ENCODE measurements at places on chromosomes 6 and 20.

- DNase-seq, result no peak
Observed at GRCh38 chr6:170080828-170081371, 210.0 kb downstream of the DLL1 start.

DNA sequence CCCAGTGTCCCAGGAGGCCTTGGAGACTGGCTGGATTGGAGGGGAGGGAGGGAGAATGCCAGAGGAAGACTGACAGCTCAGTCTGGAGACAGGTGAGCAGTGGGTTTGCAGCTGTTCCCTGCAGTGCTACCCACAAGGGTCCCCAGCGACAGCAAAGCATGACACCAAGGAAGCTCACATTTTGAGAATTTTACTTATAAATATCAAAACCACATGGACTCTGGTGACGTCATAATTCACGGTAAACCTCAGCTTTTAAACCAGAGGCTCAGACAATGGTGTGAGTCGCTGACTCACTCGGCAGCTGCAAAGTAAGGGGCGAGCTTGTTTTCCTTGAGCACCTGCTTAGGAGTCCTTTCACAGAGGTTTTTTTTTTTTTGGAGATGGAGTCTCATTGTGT is 65.2 kb downstream of the THBS2 start:
- no peak for DNase-seq

- peak; percentile 91 for DNase-seq
Observed at GRCh38 chr6:100880853-100881706, at the start of gene ASCC3. Gene ASCC3 (minus strand): TSS chr6:100881329. CDS start chr6:100867997, 13,332 bp downstream.

- no peak for DNase-seq
Observed at GRCh38 chr6:52500238-52501129, 76.4 kb downstream of the TRAM2 start.

DNA sequence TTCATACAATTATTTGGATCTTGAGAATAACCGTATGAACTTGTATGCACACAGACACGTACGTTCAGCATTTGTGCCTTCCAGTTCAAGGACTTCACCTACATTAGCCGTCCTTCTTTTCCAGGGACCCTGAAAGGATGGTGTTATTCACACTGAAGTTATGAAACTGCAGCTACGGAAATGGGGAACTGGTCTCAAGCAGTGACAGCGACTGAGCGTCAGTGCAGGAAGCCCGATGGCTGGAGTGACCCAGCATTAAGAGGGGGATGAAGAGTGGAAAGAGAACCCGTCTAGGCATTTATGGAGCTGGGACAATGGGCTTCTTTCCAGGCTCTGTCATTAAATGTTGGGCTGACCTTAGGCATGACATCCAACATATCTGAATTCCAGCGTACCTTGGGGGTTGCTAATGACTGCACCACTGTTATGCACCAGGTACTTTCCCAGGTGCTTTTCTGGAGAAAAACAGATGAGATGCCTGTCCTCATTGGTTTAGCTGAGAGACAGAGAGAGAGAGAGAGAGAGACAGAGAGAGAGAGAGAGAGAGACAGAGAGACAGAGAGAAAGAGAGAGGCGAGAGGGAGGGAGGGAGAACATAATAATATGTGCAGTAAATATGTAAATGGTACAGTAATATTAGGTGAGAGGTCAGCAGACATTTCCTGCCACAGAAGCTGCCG is 204.7 kb upstream of the EXOC2 start:
- DNase-seq, result no peak

- DNase-seq, result no peak
Observed at GRCh38 chr6:22240025-22240424, 56.8 kb downstream of the PRL start.

DNA sequence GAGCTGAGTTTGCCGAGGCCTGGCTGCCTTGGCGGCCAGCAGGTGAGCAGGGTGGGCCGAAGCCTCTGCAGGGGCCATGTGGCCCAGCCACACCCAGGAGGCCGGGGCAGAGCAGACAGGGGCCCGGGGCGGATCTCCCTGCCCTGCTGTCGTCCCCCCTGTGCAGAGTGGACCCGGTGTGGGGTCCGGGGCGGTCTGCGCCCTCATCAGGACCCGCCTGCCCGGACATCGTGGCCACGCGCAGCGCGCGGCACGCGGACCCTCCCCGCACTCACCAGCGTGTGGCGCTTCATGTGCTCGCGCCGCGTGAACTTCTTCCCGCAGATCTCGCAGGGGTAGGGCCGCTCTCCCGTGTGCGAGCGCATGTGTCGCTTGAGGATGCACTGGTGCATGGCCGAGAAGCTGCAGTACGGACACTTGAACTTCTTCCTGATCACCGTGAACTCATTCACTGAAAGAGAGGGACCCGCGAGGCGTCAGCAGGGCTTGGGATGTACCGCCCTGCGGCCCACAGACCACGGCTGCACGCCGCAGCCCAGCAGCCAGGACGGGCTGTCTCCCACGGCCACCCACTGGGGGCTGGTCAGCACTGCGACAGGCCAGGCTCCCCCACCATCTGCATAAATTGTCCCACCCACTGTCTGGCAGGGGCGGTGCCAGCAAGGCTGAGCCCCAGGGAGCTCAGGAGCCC is 13.0 kb downstream of the SLC2A4RG start:
- no peak for DNase-seq

DNA sequence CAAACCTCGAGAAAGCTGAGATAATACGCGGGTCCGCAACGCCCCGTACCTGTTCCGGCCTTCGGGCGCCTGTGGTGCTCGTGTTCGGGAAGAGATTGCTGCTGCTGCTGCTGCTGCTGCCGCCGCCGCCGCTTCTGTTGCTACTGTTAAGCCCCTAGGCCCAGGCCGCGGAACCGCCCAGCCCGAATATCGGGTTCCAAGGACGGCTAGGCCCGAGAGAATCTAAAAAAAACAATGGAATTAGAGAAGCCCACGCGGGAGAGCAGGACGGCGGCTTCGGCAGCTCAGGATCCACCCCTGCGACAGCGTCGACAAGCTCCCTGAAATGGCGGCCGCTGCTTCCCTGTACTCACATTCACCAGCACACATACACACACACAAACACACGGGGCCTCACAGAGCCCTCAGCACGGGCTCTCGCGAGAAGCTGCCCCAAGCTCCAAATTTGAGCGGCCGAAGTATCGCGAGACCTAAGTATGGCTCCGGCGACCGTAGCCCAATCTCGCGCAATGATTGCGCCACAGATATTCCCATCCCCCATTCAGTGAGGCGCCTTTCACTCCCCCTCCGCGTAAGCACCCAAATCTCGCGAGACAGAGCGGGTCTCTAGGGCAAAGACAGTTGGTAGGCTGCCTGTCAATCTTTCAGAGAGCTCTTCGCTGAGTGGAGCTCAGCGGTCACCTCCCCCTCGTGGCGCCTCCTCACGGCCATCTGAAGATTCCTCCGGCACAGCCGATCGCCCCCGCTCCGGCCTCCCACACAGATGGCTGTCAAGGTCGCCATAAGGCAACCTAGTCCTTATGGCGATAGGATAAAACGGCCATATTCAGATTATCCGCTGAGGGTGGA is at the start of gene RBM39:
Gene RBM39 (minus strand): TSS at position 369 of the 849 bp plus-strand sequence. CDS start 1,386 bp downstream, outside the sequence.
- DNase-seq, result peak; percentile 95

DNA sequence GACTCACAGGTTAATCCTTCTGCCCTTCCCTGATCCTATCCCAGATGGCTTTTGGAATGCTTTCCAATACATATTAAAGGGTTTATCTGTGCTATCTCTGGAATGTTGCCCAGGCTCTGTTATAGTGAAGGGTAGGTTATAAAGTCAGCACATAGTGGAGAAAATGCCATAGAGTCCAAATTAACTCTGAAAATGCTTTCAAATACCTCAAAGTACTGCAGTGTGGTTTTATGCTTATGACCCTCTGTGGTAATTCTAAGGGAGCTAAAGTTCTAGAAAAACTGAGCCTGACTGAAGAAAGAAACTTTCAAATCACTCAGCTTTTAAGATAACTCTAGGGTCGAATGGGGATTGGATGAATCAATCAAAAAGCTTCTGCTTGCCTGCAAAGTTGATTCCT is 159.8 kb downstream of the PLCB1 start:
- no peak for DNase-seq

DNA sequence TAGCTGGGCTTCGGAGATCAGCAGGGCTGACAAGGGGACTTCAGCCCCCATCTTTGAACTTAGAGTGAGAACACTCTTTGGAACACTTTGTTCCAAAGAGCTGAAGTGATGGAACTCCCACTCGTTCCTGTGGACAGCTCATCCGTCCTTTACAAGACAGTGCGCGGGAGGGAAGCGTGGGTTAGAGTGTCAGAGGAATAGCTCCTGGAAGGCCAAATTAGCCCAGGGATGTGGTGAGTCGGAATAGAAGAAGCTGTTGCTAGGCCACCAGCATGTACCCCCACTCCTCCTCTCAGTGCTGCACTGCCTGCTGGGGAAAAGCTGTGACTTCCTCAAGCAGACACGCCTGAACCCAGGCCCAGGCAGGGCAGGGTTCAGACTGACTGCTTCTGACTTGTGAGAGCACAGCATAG is 1.7 kb downstream of the SDCBP2 start:
- no peak for DNase-seq

DNA sequence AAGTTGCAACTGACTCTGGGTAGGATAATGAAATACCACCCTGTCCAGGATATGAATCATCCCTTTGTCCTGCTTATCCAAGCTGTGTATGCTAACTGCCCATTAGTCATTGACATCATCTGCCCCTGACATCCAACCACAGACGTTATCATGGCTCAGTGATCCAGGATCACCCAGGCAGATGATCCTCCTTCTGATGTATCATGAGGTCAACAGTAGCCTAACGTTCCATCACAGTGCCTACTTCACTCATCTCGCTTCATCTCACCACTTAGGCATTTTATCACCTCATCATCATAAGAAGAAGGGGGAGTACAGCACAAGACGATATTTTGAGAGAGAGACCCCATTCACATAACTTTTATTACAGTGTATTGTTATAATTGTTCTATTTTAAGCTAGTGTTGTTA is 13.4 kb upstream of the BTN3A2 start:
- no peak for DNase-seq

- no peak for DNase-seq
Observed at GRCh38 chr20:58597249-58597891, 53.7 kb upstream of the STX16 start.

All from GM10248 (cell line).